ENCODE measurements at places on chromosomes 7 and 10. TPM values are rescaled to one million over a fixed set of nuclear protein-coding genes. Genes with fewer than 3 reads are reported as not detected.

Gene HIPK2
- 4.6 TPM for polyA plus RNA-seq

DNA sequence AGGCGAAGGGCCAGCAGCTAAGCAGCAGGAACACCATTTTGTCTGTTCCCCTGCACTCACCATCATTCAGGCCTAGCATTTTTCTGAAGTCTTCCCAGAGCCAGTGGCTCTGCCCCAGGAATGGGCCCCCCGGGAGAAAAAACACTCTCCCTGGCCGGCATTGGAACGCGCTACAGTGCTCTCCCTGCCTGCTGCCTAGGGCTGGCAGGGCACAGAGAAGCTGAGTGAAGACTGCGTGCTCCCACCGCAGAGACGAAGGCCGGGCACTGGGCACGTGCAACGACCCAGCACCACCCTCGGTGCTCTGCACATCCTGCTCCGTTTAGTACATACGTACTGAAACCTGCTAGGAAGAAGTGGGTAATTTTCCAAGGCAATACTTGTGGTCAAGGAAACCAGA lies 34.4 kb downstream of the HSPA12A start:
- H3K27me3 ChIP-seq, result no peaks in the 10 kb centered on the region
- H3K4me3 ChIP-seq, result no peak overlapping the region
- DNase-seq, result no peak
- no peaks in the 10 kb centered on the region for H3K36me3 ChIP-seq
- no peaks in the 10 kb centered on the region for H3K4me1 ChIP-seq

- DNase-seq, result no peak
- H3K27me3 ChIP-seq, result no peaks in the 10 kb centered on the region
- no peaks in the 10 kb centered on the region for H3K4me1 ChIP-seq
- H3K36me3 ChIP-seq, result no peaks in the 10 kb centered on the region
- no peak overlapping the region for H3K27ac ChIP-seq
- no peak overlapping the region for H3K4me3 ChIP-seq
Observed at GRCh38 chr7:84513061-84513460, 318.5 kb upstream of the SEMA3A start.

GRCh38 chr7:112263519-112263918 lies 57.0 kb downstream of the ZNF277 start:
- no peaks in the 10 kb centered on the region for H3K36me3 ChIP-seq
- H3K4me3 ChIP-seq, result no peak overlapping the region
- H3K4me1 ChIP-seq, result peaks cover 4% of the 10 kb centered on the region
- no peaks in the 10 kb centered on the region for H3K27me3 ChIP-seq

DNA sequence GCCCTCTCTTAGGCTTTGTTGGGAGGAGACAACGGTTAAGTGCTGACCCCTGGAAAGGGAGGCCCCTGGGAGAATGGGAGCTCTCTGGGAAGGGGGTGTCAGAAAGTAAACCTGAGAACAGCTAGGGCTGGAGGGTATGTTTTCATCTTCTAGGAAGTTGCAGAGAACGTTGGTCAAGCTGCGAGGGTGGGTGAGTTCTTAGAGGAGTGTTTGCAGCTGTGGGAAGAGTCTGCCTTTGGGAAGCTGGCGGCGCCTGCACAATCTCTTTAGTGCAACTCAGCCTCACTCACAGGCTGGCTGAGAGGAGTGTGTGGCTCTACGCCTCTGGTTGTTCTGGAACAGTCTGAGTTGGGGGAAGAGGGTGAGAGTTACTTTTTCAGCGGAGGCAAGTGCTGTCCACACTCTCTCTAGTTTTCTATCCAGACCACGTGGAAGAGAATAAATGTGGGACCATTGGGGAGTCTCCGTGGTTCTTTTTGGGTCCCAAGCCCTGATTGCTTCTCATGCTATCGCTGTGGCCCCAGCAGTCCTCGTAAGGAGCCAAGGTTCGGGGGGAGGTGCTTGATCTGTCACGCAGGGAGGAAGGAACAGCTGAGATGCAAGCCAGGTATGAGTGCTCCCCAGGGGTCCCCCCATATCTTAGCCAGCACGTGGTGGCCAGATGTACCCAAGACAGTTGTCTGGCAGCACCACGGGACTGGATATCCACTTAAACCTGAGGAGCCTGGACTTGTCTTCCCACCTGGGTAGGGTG lies 237.2 kb downstream of the BUB3 start:
- no peaks in the 10 kb centered on the region for H3K4me1 ChIP-seq
- no peak overlapping the region for H3K27ac ChIP-seq
- H3K27me3 ChIP-seq, result no peaks in the 10 kb centered on the region
- no peaks in the 10 kb centered on the region for H3K36me3 ChIP-seq
- no peak for DNase-seq
- no peak overlapping the region for H3K4me3 ChIP-seq

Gene PON1
- not detected for polyA plus RNA-seq

Gene OPN1SW
- not detected for polyA plus RNA-seq
